T follicular helper cell (primary cell): ENCODE measurements at places on chromosomes 1 and 21.

DNA sequence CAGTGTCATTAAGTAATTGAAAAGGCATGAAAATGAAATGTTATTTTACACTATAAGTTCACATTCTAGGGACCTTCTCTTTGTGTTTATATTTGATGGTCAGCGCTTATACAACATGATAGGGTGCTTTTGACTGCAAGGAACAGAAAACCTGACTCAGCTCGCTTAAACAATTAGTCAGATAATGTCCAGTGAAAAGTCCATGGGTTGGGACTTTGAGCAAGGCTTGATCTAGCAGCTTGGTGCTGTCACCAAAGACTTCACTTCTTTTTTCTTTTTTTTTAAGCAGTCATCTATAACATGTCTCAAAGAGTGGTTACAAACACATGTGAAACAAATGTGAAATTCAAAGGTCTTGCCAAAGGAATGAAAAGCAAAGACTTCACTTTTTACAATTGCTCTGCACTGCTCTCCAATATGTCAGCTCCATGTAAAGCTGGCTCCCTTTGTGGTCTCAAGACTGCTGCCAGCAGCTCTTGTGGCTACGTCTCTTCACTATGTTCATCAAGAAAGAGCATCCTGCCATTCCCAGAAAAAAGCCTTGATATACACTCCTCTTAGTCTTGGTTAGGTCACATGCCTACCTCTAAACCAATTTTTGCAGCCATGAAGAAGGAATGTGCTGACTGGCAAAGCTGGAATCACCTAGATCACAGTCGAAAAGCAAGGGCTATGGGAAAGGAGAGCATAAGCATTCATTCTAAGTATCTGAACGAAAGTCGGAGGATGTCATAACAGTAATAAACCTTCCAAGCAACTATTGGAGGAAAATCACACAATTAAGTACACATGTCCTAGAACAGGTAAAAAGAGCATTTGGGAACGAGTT is 15.2 kb downstream of the F3 start:
- no peak for DNase-seq

- DNase-seq = peak; percentile 45
These were observed at the start of gene TNFRSF1B for GRCh38 chr1:12166834-12167492. TSS of gene TNFRSF1B (plus strand) at chr1:12166991. CDS start at chr1:12167092, 101 bp downstream.

- DNase-seq = no peak
These were observed 350.5 kb upstream of the VAMP3 start for GRCh38 chr1:7420470-7421100.

GRCh38 chr1:216596281-216596862 is 126.9 kb downstream of the ESRRG start:
- DNase-seq = no peak

- DNase-seq = no peak
These were observed 226.6 kb downstream of the TM2D1 start for GRCh38 chr1:61498342-61498741.

DNA sequence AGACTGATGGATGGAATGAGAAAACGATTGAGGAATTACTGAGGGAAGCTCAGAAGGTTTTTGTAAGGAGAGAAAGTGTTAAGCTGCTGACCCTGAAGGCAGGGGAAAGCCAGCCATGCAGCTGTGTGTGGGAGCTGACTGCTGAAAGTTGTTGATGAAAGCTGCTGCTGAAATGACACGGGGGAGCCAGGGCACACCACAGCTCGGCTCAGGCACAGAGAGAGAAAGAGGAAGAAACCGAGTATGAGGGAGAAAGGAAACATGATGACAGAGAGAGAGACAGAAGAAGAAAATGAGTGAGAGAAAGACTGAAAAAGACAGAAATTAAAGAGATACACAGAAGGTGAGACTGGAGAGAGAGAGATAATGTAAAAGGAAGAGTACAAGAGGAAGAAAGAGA is 115.5 kb downstream of the LRRC53 start:
- no peak for DNase-seq

- no peak for DNase-seq
These were observed 420 bp upstream of the DCDC2B start for GRCh38 chr1:32208469-32208868.

DNA sequence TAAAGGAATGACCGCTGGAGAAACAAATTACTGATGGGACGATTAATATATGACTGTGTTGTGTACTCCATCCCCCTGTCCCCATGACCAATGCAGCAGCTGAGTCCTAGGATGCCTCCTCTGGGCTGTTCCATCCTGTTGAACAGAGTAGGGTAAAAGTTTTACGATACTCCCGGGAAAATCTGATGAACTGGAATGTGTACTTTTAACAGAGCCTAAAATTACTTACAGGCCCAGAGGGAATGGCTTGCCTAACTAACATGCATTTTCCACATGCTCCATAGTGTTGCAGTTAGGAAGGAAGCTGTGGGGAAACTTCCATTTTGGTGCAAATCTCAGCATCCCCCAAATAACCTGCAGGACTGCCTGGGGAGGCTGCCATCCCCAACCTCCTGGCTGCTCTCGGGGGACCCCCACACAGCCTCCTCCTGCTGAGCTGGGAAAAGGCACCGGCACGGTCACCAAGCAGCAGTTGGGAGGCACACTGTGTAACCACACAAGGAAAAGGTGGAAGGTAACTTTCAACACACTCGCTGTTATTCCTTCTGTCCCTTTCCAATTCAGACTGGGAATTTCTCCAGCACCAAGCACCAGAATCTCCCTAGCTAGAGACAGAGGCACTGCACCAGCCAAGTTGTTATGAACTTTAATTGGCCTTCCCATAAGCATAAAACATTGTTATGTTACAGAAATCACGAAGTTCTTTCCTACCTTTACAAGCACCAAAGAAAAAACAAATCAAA is 97.2 kb downstream of the BCAR3 start:
- no peak for DNase-seq

GRCh38 chr1:909861-910310 is 13.8 kb upstream of the SAMD11 start:
- DNase-seq = no peak

- no peak for DNase-seq
These were observed 91.2 kb upstream of the KAZN start for GRCh38 chr1:14507262-14507661.

DNA sequence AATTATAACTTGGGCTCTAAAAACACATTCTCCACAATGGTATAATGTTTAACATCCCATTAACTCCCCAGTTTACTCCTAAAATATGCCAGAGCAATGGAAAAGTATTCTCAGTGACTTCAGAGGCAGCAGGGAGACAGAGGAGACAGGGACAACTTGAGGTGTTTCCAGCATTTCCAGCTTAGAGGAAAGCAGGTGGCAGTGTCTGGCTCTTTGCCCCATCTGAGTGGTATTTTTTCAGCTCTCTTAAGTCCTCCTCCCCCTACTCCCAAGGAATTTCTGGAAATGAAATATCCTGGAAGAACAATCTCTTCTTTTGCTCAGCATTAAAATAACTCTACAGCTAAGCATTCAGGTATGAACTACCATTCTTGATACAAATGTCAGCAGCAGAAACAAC is 10.8 kb upstream of the ERMAP start:
- no peak for DNase-seq

- no peak for DNase-seq
These were observed 2.7 kb downstream of the COL24A1 start for GRCh38 chr1:86153836-86154235.

- no peak for DNase-seq
These were observed 246.0 kb downstream of the RERE start for GRCh38 chr1:8571200-8571984.

GRCh38 chr21:46421191-46421750 is 37.4 kb upstream of the DIP2A start:
- no peak for DNase-seq

GRCh38 chr1:24319312-24319863 is at the start of gene GRHL3:
TSS of gene GRHL3 (plus strand) at chr1:24319357. CDS start at chr1:24319552, 195 bp downstream.
- DNase-seq = no peak

- no peak for DNase-seq
These were observed 13.2 kb upstream of the SEC16B start for GRCh38 chr1:177983077-177983476.

- DNase-seq = no peak
These were observed 522.9 kb downstream of the LRRIQ3 start for GRCh38 chr1:73674945-73675561.
